ENCODE measurements at places on chromosomes 2 and 18. TPM values are rescaled to one million over a fixed set of nuclear protein-coding genes. Genes with fewer than 3 reads are reported as not detected.

DNA sequence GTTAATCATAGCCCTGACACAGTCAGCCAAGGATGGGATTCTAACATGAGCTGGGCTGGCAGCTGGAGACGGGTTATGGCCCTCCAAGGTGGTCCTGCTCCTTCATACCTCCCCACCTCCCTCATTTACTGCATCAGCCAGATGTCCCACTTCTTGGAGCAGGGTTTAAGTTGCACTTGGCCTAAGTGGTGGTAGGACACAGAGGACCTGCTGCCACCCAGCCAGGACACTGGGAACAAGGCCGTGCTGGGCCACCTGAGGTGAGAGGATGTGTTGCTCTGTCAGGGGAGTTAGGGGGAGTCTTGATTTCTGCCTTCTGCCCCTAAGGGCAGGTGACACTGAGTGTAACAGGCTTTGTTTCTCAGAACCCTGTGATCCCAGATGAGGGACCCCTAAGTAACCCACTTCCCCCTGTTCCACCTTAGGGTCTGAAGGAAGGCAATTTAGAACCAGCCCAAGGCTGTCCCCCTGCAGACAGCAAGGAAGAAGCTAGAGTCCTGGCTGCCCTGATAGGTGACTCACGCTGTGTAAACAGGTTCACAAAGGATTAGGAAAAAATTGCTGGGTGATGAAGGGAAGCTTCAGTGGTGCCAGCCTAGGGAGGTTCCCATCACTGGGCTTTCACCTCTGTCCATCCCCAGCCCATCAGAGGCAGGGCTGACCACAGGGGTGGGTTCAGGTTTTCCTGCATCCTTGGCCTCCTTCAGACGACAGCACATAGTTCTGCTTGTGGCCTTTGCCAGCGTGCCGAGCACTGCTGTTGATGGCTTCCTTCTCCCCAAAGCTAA, 114.3 kb upstream of the MCFD2 start:
- H3K27ac ChIP-seq: peak overlapping the region; percentile 97
- peaks cover 12% of the 10 kb centered on the region for H3K36me3 ChIP-seq
- H3K4me3 ChIP-seq: no peak overlapping the region
- H3K4me1 ChIP-seq: peaks cover 99% of the 10 kb centered on the region
- DNase-seq: no peak

- H3K27me3 ChIP-seq: no peaks in the 10 kb centered on the region
- peaks cover 47% of the 10 kb centered on the region for H3K4me1 ChIP-seq
- no peak overlapping the region for H3K27ac ChIP-seq
- no peak for DNase-seq
- no peaks in the 10 kb centered on the region for H3K36me3 ChIP-seq
Observed at GRCh38 chr2:158482594-158482993, 25.8 kb downstream of the PKP4 start.

DNA sequence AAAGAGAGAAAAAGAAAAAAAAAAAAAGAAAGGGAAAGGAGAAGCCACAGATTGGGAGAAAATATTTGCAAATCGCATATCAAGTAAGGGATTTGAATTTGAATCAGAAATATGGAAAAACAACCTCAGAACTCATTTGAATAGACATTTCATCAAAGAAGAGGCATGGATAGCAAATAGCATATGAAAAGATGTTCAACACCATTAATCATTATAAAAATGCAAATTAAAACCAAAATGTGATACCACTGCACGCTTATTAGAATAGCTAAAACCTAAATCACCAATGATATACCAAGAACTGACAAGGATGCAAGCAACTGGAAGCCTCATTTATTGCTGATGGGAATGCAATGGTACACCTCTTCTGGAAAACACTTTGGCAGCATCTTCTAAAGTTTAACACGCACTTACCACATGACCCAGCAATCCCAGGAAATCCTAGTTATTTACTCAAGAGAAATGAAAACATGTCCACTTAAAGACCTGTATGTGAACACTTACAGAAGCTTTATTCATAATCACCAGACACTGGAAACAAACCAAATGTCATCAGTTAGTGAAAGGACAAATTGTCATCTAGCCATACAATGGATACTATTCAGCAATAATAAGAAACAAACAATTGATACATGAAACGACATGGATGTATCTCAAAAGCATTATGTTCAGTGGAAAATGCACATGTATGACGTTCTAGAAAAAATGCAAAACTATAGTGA, 10.3 kb downstream of the DNER start:
- H3K4me3 ChIP-seq: no peak overlapping the region
- peaks cover 7% of the 10 kb centered on the region for H3K27me3 ChIP-seq
- H3K36me3 ChIP-seq: no peaks in the 10 kb centered on the region
- DNase-seq: no peak
- H3K27ac ChIP-seq: no peak overlapping the region
- H3K4me1 ChIP-seq: no peaks in the 10 kb centered on the region

DNA sequence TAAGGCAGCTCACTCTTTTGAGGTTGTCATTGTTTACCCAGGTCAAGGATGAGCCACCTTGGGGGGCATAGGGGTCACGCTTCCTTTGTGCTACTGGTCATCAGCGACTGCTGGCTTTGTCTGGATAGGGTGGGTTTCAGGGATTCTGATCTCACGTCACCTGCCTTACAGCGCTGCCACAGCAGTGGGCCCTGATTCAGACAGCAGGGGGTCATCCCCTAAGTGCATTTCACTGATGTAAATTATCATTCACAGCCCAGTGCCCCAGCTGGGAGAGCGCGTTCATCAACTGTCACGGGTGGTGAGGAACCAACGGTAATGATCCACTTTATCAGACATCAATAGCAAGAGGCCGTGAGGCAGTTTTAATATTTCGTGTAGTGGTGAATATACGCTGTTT, 291.2 kb downstream of the NEDD4L start:
- DNase-seq: no peak
- peaks cover 26% of the 10 kb centered on the region for H3K4me1 ChIP-seq
- no peak overlapping the region for H3K4me3 ChIP-seq
- no peak overlapping the region for H3K27ac ChIP-seq
- no peaks in the 10 kb centered on the region for H3K36me3 ChIP-seq

DNA sequence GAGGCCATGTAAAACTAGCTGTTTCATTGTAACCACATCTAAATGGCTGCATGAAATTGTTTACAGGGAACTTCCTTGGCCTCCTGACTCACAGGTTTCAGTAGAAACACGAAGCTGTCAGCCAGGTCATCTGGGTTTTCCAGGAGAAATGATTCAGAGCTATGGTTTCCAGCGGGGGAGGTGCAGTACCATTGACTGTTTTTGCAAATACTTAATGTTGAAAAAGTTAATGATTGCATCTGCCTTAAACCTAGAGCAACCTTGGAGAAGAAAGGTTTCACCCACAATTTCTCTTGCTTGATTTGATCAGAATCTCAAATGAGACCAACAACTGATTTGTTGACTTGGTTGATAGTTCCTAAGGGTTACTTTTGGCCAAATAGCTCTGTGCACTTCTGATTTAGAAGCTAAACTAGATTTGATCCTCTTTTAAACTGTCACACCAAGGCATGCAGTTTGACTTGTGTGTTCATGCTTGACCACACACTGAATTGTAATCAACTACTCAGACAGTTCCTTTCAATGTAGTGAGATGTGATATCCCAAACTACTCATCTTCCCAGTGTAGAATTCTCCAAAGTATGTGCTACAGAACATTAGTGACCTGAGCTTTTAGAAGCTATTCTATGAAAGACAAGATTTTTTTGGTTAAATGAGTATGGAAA, 193.5 kb upstream of the CHST9 start:
- no peak overlapping the region for H3K4me3 ChIP-seq
- no peak overlapping the region for H3K27ac ChIP-seq
- no peaks in the 10 kb centered on the region for H3K4me1 ChIP-seq
- no peaks in the 10 kb centered on the region for H3K27me3 ChIP-seq

DNA sequence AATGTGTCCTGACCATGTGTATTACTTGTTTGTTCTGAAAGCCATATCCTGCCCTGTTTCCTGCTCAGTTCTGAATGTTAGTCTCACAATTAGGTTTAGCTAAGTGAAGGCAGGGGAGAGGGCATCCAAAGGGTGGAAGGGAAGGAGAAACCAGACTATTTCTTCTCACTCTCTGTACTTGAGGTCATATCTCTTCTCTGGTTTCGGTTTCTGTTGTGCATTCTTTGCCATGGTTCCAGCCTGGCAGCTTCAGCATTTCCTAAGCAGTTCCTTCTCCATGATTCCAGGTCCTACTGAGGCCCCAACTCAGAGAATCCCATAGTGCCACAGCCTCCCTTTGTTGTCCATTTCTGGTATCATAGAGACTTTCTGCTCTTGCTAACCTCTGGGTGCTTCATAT, 40.3 kb upstream of the HNMT start:
- no peaks in the 10 kb centered on the region for H3K4me1 ChIP-seq
- H3K36me3 ChIP-seq: no peaks in the 10 kb centered on the region
- H3K4me3 ChIP-seq: no peak overlapping the region

DNA sequence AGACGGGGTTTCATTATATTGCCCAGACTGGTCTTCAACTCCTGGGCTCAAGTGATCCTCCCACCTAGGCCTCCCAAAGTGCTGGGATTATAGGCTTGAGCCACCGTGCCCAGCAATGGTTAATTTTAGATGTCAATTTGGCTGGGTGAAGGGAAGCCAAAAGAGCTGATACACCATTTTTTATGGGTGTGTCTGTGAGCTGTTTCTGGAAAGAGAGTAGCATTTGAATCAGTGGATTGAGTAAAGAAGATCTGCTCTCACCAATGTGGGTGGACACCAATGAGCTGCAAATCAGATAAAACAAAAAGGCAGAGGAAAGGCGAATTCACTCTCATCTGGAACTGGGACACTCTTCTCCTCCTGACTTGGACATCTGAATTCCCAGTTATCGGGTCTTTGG, 16.1 kb upstream of the TAF4B start:
- no peaks in the 10 kb centered on the region for H3K4me1 ChIP-seq
- DNase-seq: no peak
- no peaks in the 10 kb centered on the region for H3K27me3 ChIP-seq
- no peak overlapping the region for H3K4me3 ChIP-seq
- no peaks in the 10 kb centered on the region for H3K36me3 ChIP-seq

DNA sequence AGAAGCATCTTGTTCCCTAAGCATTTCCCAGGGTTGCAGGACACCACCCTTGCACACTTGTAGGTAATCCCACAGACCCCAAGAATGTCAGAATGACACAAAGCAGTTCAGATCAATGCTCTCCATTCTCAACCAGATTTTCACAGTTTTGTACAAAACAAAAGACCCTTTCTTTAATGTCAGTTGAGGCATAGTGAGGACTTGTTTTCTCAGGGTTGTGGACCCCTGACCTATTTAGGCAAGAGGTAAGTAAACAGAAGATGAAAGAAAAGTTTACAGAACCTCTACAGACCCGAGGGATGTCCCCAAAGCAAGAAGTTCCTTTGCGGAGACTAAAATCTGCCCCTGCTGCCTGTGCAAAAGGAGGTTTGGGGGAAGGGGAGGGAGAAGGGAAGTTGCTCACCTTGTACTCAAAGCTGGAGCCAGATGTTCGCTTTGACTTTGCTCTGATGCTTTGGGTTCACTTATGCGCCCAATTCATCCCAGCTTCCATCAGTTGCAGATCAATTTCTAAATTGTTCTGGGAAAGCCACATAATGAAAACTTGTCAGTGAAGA, 635.4 kb downstream of the EPHA4 start:
- no peak overlapping the region for H3K4me3 ChIP-seq

- no peak overlapping the region for H3K27ac ChIP-seq
- no peak for DNase-seq
- H3K36me3 ChIP-seq: no peaks in the 10 kb centered on the region
- no peaks in the 10 kb centered on the region for H3K27me3 ChIP-seq
- no peak overlapping the region for H3K4me3 ChIP-seq
- H3K4me1 ChIP-seq: peaks cover 3% of the 10 kb centered on the region
Observed at GRCh38 chr2:216522892-216523502, 24.4 kb downstream of the RPL37A start.

DNA sequence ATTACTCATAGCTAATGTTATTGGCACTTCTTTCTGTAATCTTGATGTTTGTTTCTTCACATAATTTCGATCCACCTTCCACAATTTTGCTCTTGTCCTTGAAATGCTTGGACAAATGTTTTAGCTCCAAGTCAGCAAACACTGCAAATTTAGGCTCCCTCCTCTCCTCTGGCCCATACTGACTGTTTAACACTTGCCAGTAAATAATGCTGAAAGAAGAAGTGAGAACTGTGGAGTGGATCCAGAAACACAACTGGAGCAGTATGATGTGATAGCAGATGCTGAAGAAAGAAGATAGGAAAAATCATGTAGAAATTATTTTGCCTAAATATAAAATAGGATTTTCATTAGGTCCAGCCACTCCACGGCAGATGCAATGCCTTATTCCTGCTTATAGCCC, 415.0 kb upstream of the GYPC start:
- no peak overlapping the region for H3K4me3 ChIP-seq
- no peak for DNase-seq
- no peaks in the 10 kb centered on the region for H3K4me1 ChIP-seq
- no peaks in the 10 kb centered on the region for H3K36me3 ChIP-seq
- no peaks in the 10 kb centered on the region for H3K27me3 ChIP-seq

DNA sequence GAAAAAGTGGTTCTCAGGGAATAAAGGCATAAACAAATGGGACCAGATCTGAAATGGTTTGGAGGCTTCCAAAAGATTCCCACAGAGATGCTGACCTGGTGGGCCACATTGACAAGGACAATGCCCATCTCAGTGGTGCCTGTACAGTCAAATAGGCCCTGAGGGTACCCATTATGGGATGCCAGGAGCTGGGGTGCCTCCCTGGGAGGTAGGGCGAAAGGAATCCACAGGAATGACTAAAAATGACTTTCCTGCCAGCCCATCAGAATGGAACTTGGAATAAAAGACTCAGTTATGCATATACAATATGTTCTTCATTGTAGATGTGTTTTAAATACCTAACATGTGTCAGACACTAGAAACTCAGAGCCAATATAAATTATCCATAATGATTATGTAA, 248.5 kb downstream of the RNF144A start:
- H3K4me3 ChIP-seq: no peak overlapping the region
- H3K4me1 ChIP-seq: no peaks in the 10 kb centered on the region
- H3K36me3 ChIP-seq: no peaks in the 10 kb centered on the region
- H3K27me3 ChIP-seq: no peaks in the 10 kb centered on the region
- no peak for DNase-seq

GRCh38 chr2:6342273-6342920, 523.3 kb downstream of the CMPK2 start:
- DNase-seq: no peak
- H3K36me3 ChIP-seq: no peaks in the 10 kb centered on the region
- no peak overlapping the region for H3K27ac ChIP-seq
- H3K4me3 ChIP-seq: no peak overlapping the region

Gene RIT2
- not detected for total RNA-seq

Gene UGT1A1
- total RNA-seq: not detected

Gene RIOK3
- total RNA-seq: 46.5 TPM

Gene RAMP1
- total RNA-seq: 233 TPM

Gene PDCD1
- total RNA-seq: 0.83 TPM

Gene LCT
- total RNA-seq: not detected

Gene SLC38A11
- total RNA-seq: 11.6 TPM

Gene ABCA12
- not detected for total RNA-seq

All from esophagus muscularis mucosa (tissue), 4 donors.